ENCODE measurements at places on chromosomes 3 and 15.
A peak's percentile ranks its signal among the peaks of the same experiment; 100 is the strongest.

DNA sequence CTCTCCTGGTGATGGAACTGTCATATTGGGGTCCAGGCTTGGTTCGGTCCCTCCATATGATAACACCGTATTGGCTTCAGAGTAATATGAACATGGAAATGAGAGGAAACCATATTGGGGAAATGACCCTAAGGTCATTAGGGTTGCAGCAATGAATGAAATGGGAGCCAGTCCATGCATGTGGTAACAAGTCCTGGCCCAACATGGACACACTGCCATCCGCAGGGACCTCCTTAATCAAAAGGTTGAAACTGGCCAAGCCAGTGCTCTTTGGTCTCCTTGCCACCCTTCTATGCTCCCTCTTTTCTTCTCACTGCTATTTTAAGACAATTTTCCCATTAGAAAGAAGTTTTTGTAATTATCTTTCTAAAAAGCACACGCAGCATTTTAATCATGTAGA lies 8.3 kb downstream of the SHC4 start:
- DNase-seq: no peak

GRCh38 chr3:193660698-193661411 lies 67.8 kb downstream of the OPA1 start:
- no peak for DNase-seq

- DNase-seq: no peak
Observed at GRCh38 chr3:18234717-18235335, 190.3 kb downstream of the SATB1 start.

DNA sequence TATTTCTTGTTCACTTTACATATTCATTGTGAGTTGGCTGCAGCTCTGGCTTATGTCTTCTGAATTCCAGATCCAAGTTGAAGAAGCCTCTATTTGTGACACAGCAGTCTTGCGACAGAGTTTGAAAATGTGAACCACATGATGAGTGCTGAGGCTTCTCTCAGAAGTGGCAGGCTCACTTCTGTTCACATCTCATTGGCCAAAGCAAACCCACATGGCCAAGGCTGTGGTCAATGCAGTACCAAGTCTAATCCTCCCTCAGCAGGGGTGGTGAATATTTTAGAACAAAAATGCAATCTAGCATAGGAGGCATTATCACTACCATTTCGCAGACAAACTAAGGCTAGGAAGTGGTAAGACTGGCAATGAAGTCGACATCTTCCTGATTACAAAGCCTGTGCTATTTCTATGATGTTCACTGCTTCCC lies 45.2 kb downstream of the CDCP1 start:
- DNase-seq: no peak

GRCh38 chr3:48859206-48859605 lies 11.5 kb upstream of the PRKAR2A start:
- DNase-seq: no peak

DNA sequence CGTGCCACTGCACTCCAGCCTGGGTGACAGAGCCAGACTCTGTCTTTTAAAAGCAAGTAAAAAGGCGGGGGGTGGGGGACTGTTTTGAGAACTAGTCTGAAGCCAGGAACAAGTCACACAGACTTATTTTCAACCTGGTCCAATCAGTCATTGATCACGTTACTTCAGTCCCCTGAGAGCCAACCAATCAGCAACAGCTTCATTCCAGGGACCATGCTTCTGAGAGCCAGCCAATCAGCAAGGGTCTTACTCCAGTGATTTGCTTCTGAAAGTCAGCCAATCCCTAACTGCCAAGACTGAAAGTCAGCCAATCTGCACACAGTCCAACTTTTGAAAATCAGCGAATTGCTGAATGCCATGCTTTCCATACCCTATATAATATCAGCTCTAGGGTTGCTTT lies 48.6 kb upstream of the C15orf39 start:
- no peak for DNase-seq

GRCh38 chr3:14418296-14419250 lies 16.2 kb downstream of the SLC6A6 start:
- no peak for DNase-seq

GRCh38 chr15:41928100-41928499 lies 34.2 kb upstream of the SPTBN5 start:
- no peak for DNase-seq

- DNase-seq: no peak
Observed at GRCh38 chr3:16945330-16945729, 60.6 kb downstream of the PLCL2 start.

DNA sequence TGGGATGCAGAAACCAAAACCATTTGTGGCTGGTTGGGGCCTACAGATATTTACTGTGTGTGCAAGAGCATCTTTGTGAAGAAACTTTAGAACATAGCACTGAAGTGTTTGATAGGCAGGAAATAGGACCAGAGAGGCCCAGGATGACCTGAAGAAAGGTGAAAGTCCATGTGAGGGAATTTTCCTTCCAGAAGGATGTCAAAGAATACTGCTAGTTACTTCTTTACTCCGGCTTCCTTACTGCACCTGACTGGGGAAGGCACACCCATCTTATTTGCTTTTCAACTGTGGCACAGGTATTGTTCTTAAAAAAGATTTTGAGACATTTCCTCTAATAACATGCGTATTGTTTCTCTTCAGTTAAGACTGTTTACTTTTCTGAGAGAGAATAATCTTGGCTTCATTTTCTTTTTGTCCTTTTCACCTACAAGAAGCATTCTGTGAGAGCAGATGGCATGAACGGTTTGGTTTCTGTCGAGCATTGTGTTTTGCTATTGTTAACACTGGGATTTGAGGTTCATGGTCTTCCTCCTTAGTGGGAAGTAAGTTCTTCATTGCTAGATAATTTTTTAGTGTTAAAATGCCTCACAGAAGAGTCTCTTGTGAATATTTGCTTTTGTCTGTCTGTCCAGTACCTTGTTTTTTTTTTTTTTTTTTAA lies 71.5 kb downstream of the SLCO3A1 start:
- DNase-seq: no peak

- DNase-seq: no peak
Observed at GRCh38 chr15:52252781-52253180, 42.8 kb downstream of the MYO5C start.

- DNase-seq: peak; percentile 9
Observed at GRCh38 chr3:125310623-125311081, 64.5 kb downstream of the ZNF148 start.

- DNase-seq: no peak
Observed at GRCh38 chr3:55534876-55535275, 47.8 kb upstream of the WNT5A start.

GRCh38 chr3:4309491-4310128 lies 6.4 kb downstream of the SETMAR start:
- no peak for DNase-seq

GRCh38 chr15:69393831-69394491 lies 20.2 kb upstream of the KIF23 start:
- no peak for DNase-seq

DNA sequence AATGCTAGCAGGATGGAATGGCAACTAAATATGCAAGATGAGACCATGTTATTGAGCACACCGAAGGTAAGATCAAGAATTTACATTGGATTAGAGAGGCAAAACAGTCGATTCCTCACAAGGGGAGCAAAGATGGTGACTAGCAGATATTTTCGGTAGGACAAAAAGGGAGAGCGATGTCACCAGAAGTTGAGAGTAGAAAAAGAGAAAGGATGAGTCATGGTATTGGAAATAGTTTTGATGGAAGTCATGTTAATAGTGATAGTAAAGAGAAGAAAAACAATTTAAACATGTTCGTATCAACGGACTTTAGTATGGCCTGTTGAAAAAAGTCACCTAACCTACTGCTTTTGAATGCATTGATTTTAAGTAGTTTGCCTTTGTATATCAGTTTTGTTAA lies 55.0 kb downstream of the UBE2E2 start:
- no peak for DNase-seq

DNA sequence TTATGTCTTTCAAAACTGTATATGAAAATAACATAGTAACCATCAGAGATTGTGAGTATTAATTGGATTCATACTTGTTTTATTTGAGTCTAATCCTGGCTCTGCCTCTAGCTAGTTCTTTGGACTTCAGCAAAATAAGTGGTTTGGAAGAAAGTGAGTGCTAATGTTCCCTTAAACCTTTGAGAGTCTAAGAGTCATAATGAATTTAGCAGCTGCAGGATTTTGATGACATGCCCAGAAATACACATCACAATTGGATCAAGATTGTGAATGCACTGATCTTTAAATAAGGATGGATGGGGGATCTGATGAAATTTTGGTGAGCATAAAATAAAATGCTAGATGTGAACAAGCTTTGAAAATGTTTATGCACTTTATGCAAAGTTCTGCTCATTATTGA lies 79.9 kb upstream of the FAM98B start:
- DNase-seq: no peak

DNA sequence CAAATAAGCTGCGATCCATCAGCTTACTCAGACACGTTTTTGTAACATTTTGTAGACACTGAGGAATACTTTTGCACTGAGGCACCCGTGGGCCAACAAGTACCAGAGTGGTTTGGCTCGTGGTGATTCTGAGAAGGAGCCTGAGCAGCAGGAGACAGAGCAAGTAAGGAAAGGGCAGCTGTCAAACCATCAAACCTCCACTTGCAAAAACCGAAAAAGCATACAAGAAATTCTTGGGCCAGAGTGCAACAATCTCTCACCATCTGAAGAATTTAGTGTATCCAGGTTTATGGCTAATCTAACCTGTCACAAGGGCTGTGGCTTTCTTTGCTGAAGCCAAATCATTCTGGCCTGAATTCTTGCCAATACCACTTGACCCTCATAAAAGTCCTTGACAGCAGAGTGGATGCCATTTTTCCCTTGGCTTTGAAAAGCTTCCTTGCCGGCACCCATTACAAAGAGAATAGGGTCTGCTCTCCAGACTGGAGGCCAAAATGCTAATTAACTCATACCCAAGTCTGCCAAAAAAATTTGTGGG lies 56.7 kb downstream of the MYO1E start:
- no peak for DNase-seq

DNA sequence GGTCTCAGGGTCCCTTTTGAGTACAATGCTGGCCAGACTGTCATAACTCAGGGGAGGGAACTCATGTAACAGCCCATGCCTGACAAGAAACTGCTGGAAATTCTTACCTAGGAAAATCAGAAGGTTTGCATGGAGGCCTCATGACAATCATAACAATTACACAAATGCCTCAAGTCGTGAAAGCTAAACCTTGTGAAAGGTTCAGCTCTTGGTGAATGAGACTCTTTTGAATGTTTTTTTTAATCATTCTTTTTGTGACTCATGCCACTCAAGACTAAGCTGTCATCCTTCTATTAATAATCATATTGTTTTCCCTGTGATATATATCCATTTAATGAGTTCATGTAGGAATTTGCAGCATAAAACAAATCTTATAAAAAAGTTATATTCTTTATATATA lies 61.4 kb upstream of the LEKR1 start:
- DNase-seq: no peak

DNA sequence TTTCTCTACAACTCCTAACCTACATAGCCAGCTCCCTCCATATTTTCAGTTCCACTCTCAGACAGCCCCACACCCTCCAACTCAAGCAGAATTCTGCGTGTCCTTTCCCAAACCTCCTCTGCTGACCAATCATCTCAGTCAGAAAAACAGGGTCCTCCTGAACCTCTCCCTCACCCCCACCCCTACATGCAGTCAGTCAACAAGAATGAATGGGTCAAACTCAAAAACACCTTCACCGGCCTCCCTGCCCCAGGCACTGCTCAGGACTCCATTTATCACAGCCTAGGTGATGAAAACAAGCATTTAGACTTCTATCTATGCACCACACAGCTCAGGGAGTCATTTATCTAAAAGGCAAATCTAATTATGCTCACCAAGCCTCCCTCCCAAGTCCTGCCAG lies 32.4 kb downstream of the MYL3 start:
- DNase-seq: no peak

GRCh38 chr3:101527441-101527840 lies 14.4 kb upstream of the SENP7 start:
- no peak for DNase-seq

- no peak for DNase-seq
Observed at GRCh38 chr15:63051156-63052066, 8.9 kb downstream of the TPM1 start.

GRCh38 chr3:16770792-16771191 lies 114.0 kb upstream of the PLCL2 start:
- no peak for DNase-seq

GRCh38 chr3:46080124-46080968 lies 53.1 kb upstream of the XCR1 start:
- DNase-seq: no peak

DNA sequence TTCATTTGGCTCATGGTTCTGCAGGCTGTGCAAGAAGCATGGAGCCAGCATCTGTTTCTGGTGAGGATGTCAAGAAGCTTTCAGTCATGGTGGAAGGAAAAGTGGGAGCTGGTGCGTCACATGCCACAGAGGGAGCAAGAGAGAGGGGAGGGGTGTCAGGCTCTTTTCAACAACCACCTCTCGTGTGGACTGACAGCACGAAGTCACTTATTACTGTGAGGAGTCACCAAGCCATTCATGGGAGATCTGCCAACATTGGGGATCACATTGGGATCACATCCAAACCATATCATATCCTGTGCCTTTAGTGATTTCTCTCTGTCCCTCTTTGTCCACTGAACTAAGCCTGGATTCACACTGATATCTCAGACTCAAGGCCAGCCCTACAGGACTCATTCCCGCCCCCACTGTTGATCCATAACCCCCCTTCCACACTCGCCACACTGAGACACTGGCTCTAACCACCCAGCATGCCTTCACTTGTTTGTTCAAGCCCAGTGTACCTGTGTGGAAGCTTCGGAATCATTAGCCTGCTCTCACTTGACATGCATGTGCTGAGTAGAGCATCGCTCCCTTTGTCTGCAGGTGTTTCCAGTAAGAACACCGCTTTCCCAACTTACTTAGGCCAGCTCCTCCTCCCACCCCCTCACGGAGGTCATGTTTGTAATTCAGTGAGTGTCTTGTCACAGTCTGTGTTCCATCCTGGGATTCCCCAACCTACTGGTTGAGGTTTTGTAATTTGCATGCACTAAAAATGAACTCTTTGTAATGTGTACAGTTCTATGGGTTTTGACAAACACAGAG lies 132.2 kb downstream of the KLF13 start:
- DNase-seq: no peak

DNA sequence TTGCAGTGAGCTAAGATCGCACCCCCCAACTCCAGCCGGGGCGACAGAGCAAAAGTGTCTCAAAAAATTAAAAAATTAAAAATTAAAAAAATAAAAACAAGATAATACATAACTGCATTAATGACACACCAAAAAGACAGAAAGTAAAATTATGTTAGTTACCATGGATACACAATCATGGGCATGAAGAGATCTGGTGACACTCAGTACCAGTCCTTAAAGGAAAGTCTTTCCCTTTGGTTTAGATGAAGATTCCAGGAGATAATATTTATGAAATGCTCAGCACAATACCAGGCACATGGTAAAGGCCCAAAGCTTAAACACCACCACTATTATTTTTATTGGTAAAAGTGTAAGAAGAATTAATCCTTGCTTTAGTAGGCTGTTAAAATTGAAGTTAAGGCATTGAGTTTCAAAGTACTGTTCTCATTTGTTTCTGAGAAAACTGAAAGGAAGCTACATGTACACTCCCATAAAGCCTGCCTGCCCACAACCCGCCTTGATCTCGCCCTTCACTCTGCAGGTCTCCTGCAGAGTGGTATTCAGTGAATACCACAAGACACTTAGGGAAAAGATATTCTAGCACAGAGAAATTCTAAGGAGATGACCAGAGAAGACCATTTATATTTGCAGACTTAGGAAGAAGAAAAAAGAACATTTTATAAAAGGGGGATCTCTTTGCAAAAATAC lies 52.3 kb downstream of the SUCLG2 start:
- no peak for DNase-seq

- no peak for DNase-seq
Observed at GRCh38 chr3:108006077-108006771, 84.6 kb downstream of the CD47 start.

Data from stimulated activated CD8-positive, alpha-beta memory T cell treated with anti-CD3 and anti-CD28 coated beads, Interleukin-15, amount 100 ng/mL, for 4 hours (primary cell).